ENCODE measurements at places on chromosomes 1 and 21.

DNA sequence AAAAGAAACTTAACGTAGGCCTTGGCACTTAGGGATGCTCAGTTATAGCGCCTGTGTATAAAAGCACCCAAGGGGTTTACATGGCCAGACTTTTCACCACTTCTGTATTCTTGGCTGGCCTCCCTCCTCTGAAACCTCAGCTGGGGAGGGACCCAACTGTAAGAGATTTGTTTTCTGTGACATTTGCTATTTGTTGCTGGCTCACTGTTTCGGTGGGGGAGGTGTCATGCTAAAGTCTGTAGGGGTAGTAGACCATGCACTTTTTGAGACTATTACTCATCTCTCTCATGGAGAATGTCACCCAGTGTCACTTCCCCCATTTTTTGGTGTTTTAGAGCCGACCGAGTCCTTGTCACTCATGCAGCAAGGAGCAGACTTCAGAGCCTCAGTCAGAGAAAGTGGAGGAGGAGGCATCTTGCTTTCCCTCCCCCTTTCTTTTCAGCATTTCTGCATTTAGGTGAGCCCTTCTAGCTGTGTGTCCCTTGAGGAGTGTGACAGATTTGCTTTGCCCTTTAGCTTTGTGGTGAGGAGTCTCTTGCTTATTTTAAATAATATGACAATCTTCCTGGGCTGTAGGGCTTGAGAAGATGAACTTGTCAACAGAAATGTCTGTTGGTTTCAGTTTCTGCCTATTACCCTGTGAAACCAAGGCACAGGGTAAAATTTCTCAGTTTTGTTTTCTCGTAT is 160.1 kb downstream of the FASLG start:
- no peak for DNase-seq

GRCh38 chr1:40256401-40257084 is 1.5 kb upstream of the ZMPSTE24 start:
- no peak for DNase-seq

GRCh38 chr1:25731148-25731547 is 68.8 kb upstream of the SELENON start:
- DNase-seq: no peak

GRCh38 chr21:45082736-45083135 is 8.4 kb downstream of the ADARB1 start:
- DNase-seq: no peak

DNA sequence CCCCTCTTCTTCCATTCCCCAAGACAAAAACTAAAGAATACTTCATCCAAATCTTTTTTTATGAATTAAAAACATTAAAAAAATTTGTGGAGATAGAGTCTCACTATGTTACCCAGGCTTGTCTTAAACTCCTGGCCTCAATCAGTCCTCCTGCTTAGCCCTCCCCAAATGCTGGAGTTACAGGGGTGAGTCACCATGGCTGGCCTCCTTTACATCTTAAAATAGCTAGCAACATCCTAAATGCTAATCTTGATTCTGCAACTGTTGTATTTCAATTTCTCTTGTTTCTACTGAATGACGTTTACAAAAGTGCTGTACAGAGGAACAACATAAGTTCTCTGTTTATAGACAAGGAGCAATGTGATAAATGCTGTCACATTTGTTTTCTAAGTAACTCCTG is 483.5 kb downstream of the ADGRL2 start:
- no peak for DNase-seq

DNA sequence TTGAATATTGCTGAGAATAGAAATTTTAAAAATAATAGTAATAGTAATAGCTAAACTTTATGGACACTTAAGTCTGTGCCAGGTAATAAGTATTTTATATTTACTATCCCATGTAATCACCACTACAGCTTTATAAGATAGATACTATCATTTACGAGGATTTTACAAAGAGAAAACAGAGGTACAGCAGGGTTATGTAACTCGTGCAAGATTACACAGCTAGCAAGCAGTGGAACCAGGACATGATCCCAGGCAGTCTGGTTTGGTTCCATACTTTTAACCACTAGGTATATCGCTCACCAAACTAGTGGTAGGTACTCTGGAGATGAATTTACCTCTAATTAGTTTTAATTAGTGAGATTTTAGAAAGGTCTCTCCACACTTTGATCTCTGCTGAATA is 42.5 kb downstream of the SPAG17 start:
- no peak for DNase-seq

DNA sequence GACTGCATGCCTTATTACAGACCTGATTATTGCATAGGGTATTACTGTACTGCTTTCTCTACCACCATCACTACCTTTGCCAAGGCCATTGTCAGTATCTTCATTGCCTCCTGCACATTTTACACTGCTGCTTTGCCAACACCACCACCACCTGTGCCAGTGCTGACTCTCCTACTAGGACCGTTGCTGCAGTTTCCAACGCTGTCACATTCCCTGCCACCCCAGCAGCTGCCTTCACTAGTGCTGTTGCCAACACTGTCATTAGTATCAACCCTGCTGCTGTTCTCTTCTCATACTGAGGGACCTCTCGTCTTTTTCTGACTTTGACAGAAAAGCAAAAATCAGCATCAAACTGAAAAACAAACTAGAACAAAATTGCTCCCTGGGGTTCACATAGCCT is 394.9 kb upstream of the B3GALT2 start:
- no peak for DNase-seq

- no peak for DNase-seq
These were observed 4.1 kb upstream of the PRDM16 start for GRCh38 chr1:3064901-3065300.

DNA sequence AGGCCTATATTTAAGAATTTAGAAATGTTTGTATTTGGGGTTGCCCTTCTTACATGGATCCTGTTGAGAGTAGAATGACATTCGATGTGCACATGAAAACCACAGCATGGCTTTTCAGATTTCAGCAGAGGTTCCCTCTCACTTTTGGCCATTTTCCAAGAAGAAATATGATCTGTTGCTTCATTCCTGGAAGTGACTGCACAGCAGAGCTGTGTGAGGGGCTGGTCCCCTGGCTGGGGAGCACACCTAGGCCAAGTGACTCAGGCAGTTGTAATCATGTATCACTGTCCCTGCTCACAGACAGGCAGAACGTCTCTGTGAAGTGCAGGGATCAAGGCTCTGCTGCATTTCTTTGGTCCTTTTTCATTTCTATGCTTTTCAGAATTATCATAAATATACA is 32.3 kb downstream of the AGT start:
- DNase-seq: no peak

- DNase-seq: no peak
These were observed 74.5 kb downstream of the ENAH start for GRCh38 chr1:225578251-225578977.

DNA sequence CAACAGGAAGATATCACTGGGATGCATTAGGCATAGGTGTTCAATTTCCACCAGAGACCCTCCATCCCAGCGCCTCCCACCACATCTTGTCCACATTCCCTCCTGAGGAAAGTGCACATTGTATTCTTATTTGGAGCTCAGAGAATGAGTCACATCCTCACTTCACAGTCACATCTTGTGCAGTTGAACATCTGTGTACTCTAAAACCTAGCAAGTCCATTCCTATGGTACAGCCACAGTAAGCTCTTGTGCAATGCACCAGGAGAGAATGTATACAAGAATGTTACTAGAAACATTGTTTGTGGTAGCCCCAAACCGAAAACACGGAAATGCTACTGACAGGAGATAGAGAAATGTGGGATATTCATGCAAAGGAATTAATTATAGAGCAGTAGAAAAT is 1.6 kb upstream of the KDF1 start:
- no peak for DNase-seq

DNA sequence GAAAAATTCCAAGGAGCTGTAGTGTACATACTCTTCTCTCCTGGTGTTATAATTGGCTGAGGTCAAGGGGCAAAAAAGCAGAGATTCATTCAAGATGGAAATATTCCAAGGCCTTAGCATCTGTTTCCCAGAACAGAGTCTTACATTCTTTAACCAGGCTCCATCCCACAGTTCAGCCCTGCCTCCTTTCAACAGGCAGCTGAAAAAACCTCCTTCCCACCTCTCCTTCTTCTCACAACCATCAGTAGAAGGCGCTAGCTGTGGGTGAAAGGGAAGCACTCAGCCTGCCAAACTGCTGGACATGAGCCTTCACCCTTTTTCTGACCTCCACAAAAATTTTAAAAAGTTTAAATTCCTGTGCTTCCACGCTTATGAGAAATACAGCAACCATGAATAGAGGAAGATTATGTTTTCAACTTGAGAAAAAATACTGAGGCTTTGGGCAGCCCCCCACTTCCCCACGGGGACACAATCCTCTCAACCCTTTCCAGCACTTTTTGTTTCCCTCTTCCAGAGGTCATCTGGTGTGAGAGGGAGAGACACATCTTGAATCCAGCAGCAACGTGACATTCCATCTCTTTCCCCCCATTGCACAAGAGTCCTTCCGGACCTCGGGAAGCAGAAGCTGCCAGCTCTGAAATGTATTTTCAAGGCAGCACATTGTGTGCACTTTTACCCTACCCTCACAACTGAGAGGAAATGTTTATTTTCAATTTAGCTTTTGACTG is 43.2 kb upstream of the FMO2 start:
- no peak for DNase-seq

- no peak for DNase-seq
These were observed 32.7 kb downstream of the HSD17B7 start for GRCh38 chr1:162823231-162823630.

GRCh38 chr1:8360493-8361197 is 42.7 kb downstream of the SLC45A1 start:
- DNase-seq: no peak

DNA sequence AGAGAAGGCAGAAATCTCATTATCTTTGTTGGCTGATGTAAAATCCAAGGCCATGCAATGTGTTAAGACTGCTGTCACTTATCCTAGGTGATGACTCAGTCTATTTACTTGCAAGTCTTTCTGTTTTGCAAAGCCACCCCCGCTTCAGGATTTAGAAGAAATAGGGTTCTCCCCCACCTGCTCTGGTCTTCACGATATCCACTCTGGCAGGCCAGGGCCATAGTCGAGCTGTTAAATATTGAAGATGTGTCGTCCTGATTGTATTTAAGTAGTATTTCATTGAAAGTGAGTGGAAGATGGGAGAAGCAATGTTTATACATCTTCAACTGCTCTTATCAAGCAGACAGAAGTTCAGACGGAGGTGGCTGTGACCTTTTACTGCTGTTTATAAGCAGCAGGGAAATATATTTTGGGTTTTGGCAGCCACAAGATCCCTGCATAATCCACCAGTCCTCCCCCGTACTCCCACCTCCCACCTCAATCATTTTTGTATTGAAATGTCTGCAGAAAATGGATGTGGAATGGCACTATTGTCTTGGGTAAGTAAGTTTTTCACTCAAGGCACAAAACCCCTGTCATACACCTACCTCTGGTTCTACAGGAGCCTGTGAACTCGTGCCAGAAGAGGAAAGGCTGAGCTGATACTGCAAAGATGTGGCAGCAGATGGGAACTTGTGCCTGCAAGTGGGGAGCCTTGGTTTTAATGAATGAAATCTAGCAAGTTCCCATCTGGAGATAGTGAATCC is 117.4 kb downstream of the MRPS6 start:
- no peak for DNase-seq

- no peak for DNase-seq
These were observed 420.6 kb upstream of the DEPDC1 start for GRCh38 chr1:68917456-68917855.

- no peak for DNase-seq
These were observed 25.1 kb downstream of the PLEKHM2 start for GRCh38 chr1:15709226-15709625.

DNA sequence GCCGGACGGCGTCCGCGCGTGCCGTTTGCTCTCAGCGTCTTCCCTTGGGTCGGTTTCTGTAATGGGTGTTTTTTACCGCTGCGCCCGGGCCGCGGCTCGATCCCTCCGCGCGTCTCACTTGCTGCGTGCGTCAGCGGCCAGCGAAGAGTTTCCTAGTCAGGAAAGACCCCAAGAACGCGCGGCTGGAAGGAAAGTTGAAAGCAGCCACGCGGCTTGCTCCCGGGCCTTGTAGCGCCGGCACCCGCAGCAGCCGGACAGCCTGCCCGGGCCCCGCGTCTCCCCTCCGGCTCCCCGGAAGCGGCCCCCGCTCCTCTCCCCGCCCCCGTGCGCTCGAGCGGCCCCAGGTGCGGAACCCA is 159.8 kb downstream of the RUNX1 start:
- peak; percentile 48 for DNase-seq

DNA sequence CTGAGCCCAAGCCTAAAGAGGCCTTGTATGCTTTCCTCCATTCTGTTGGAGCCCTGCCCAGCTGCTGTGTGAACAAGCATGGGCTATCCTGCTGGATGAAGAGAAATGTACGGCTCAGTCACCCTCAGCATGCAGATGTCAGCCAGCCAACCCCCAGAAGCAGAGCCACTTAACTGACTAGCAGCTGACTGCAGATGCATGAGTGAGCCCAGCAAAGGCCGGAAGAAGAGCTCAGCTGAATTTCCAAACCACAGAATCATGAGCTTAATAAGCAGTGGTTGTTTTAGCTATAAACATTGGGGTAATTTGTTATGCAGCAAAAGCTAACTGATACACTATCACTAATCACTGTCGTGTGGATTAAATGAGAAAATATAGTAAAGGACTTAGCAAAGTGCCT is 39.0 kb downstream of the FOXO6 start:
- DNase-seq: no peak

Data from effector CD4-positive, alpha-beta T cell (primary cell).